Stimulated activated CD4-positive, alpha-beta T cell treated with anti-CD3 and anti-CD28 coated beads, Interleukin-4, amount 100 ng/mL, for 48 hours (primary cell): ENCODE measurements at places on chromosomes 7 and 10.

GRCh38 chr7:33707427-33707826 lies 197.9 kb upstream of the BMPER start:
- DNase-seq, result no peak

DNA sequence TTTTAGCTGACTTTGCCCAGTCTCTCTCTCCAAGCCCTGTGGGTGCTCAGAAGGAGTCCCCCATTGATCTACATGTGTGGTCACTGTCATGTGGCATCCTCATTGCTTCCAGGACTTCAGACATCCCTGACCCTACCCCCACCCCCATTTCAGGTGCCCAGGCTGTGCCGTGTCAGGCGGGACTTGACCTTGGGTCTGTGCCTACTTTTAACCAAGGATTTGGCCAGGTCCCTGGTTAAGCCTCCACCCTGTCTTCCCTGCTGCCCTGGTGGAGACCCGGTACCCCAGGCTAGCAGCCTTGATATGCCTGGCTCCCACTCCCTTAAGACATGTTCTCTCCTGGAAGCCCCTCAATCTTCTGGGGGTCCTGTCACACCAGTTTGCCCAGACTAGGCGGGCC lies 31.3 kb downstream of the PRF1 start:
- no peak for DNase-seq

DNA sequence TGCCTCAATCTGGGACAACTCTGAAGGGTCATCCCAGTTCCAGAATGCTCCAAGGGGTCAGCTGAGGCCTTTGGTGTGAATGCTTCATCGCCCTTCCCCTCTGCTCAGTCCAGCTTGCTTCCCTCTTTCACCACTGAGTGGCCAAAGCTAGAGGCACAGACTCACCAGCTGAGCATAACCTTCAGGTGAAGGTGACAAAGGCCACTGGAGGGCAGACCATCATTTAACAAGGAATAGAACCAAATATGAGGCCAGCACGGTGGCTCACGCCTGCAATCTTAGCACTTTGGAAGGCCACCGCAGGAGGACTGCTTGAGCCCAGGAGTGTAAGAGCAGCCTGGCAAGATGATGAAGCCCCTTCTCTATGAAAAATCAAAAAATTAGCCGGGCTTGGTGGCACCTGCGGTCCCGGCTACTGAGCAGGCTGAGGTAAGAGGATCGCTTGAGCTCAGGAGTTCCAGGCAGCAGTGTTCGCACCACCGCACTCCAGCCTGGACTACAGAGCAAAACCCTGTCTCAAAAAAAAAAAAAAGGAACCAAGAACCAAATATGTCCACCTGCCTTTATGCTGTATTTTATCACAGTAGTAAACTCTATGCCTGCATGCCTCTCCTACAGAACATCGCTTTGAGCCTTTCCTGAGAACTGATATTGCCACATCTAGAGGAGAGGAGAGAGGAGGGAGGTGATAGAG lies 13.4 kb downstream of the PRKAG2 start:
- DNase-seq, result no peak

- no peak for DNase-seq
These were observed 14.7 kb downstream of the AOC1 start for GRCh38 chr7:150866932-150867564.

GRCh38 chr10:28089467-28089866 lies 90.6 kb upstream of the ODAD2 start:
- DNase-seq, result no peak

DNA sequence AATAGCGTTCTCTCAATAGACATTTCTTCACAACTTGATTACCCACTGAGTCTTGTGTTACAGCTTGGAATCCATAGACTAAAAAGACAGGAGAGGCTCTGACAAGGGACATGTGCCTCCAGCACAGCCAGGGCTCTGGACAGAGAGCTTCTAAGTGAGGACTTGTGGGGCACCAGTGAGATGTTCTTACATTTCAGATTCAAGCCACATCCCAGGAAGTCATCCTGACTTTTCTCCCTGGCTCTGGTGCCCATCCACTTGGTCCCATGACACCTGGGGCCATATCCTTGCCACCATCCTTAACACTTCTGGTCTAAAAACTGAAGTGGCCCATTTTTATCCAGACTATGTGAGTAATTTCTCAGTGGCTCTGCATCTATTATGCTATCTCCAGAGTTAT lies 440.1 kb downstream of the TCERG1L start:
- no peak for DNase-seq

GRCh38 chr10:67086327-67087134 lies 160.7 kb downstream of the LRRTM3 start:
- DNase-seq, result no peak

DNA sequence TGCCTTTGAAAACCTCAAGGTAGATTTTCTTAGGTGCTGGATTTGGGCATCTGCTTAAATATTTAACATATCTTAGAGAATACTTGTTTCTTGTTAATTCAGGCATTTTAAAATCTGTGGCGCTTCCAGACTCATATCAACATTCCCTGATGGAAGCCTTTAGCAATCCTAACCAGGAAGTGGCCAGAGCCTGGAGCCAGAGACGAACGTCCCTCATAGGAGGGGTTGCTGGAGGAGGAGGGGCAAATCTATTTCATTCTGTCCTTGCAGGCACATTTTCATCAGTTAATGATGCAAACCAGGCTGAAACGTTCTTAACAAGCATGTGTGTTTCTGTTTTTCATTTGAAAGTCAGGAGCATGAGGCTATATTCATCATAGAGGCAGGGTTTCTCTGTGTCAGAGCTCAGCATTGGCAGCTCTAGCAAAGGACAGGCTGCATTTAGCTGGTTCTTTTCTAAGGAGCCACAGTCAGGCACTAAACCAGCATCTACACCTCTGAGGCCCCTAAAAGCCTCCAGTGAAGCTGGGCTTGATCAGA lies 17.8 kb upstream of the IFIT2 start:
- DNase-seq, result no peak

GRCh38 chr10:97713826-97714400 lies 383 bp downstream of the MARVELD1 start:
- peak; percentile 22 for DNase-seq

DNA sequence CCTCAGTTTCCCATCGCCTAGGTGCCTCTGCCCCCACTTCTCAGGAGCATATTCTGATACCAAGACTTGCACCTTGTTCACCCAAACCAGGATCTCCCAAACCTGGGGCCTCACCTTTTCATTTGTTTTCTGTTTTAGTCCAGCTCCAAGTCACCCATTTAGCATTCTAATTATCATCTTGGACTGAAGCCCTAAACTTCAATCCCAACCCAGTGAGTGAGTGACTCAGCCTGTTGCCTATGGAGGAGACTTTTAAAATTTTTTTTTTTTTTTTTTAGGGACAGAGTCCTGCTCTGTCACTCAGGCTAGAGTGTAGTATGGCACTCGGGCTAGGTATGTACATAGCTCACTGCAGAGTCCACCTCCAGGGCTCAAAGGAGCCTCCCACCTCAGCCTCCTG lies 378.9 kb upstream of the AUTS2 start:
- DNase-seq, result no peak

DNA sequence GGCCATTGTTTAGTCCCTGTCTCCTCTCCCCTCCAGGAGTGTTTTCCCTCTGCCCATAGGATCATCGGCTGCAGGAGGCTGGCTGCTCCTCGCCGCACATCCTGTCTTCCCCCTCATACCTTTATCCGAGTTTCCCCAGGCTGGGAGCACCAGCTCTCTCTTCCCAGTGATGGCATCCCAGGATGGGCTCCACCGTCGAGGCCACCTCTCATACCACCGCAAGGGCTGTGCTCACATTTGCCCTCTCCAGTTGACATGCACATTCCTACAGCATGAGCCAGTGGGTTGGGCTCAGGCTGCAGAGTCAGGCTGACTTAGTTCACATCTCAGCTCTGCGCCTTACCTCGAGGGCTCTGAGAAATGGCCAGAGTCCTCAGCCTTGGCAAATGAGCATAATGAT lies 12.1 kb downstream of the HKDC1 start:
- no peak for DNase-seq

GRCh38 chr7:137957887-137958286 lies 44.0 kb downstream of the CREB3L2 start:
- DNase-seq, result no peak

DNA sequence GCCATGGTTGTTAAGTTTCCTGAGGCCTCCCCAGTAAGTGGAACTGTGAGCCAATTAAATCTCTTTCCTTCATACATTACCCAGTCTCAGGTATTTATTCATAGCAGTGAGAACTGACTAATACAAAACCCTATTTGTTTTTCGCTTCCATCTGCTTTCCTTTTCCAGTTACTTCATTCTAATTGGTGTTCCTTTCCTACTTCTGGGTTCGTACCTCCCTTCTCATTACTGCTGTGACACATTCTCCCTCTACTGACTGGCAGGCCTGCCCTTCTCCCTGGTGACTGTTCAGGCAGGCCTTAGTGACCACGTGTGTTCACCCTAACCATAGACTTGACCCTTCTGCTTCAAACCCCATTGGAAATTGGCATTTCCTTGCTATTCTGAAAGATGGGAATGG lies 37.7 kb downstream of the MTURN start:
- no peak for DNase-seq

- no peak for DNase-seq
These were observed 25.2 kb downstream of the ZNF775 start for GRCh38 chr7:150404172-150404804.

DNA sequence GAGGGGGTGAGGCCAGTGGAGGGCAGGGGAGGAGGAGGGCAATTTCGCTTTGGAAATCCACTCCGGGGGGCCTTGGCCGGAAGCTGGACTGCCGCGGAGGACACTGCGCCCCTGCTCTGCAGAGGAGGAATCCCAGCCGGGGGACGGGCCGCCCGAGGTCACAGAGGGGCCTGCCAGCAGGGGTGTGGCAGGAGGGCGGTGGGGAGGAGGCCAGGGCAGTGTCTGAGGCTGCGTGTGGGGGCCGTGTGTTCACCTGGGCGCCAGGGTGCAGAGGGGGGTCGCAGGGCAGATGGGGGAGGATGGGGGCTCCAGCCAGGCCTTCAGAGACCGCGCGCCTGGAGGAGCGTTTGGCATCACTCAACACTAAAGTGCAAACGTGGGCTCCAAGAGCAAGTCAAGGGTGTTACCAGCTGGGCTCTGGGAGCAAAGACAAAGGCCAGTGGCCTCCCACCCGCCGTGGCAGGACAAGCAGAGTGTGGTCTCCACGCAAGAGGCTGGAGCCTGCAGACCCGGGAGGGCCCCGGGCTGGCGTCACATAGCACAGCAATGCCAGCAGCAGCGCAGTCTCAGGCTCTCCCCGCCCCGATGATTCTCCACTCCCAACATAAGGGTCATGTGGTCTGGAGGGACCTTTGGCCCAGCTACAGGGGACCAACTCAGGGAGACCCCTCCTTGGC lies 45.3 kb upstream of the DNAJB6 start:
- no peak for DNase-seq

DNA sequence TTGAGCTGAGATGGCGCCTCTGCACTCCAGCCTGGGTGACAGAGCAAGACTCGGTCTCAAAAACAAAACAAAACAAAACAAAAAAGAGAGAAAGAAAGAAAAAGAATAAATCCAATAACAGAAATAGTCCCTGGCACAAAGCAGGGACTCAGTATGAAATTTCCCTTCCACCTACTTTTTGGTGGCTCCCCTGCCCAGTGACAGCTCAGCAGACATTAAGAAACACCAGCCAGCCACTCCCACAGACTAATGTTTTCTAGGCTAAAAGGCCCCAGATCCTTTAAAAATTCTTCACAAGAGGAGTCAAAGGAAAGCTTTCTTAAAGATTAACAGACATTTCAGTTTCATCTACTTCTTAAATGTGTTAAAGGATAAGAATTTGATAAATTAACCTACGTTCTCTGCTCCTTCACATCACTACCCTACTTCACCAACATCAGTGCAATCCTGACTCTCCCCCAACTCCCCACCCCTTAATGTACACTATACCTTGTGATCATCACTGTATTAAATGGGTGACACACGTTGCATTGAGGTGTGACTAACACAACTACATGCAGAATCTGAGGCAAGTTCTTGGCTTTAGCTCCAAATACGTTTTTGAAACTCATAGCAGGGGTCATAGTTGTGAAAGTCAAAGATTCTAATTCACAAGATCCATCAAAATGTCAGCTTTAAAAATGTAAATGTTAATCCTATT lies 114.5 kb upstream of the CAV2 start:
- no peak for DNase-seq

GRCh38 chr10:104052431-104052830 lies 33.2 kb downstream of the COL17A1 start:
- DNase-seq, result no peak

DNA sequence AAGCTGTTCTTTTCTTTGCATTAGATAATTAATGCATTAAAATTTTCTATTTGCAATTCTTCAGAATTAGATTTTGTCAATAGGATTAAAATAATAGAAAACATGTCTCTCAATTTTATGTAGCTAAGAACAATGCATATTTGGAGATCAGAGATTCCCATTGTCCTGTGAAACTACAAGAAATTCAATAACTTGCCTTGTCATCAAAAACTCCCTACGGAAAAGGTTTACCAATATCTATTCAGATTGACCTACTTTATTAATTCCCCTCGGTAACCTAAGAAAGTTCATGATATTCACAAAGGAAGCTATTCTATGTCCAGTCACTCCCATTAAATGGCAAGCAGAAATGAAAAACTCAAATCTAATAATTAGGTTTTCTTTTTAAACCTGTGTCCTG lies 172.6 kb downstream of the SEMA3A start:
- no peak for DNase-seq

- DNase-seq, result no peak
These were observed 15.6 kb downstream of the FAM107B start for GRCh38 chr10:14758994-14759664.

DNA sequence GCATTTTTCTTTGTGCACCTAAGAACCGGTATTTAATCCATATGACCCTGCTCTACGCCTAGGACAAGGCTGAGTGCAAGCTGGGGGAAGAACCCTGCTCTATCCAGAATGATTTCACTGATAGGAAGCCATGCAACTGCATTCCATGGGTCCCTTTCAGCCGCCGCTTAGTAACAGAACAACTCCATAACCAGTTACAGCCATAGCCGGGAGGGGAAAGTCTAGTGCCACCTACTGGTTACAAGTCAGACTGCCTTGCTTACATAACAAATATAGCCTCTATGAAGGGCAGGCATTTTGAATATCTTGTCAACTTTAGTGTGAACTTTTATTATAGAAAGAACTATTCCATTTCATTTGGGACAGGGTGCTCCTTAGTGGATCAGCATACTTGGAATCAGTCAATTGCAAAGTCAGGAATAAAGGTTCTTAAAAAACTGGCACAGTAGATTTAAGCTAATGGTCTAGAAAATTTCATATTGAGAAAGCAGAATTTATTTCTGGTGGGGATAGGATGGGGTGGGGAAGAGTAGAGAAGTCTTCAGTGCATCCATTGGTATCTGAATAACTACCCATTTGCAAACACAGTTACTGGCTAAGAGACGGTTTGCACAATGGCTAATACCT lies 521.7 kb downstream of the ADRA2A start:
- DNase-seq, result peak; percentile 16

GRCh38 chr7:66627151-66627681 lies 1.5 kb upstream of the KCTD7 start:
- DNase-seq, result no peak

- DNase-seq, result no peak
These were observed 84.5 kb upstream of the ITGB1 start for GRCh38 chr10:33042565-33042964.

- no peak for DNase-seq
These were observed 21.3 kb downstream of the DLG5 start for GRCh38 chr10:77905086-77905748.

GRCh38 chr10:99534939-99535763 lies 2.4 kb downstream of the NKX2-3 start:
- DNase-seq, result no peak
